Fibroblast of skin of right quadriceps (primary cell): ENCODE measurements at places on chromosomes 4 and X.

GRCh38 chr4:8326206-8326605 lies 56.7 kb downstream of the HTRA3 start:
- DNase-seq, result no peak

DNA sequence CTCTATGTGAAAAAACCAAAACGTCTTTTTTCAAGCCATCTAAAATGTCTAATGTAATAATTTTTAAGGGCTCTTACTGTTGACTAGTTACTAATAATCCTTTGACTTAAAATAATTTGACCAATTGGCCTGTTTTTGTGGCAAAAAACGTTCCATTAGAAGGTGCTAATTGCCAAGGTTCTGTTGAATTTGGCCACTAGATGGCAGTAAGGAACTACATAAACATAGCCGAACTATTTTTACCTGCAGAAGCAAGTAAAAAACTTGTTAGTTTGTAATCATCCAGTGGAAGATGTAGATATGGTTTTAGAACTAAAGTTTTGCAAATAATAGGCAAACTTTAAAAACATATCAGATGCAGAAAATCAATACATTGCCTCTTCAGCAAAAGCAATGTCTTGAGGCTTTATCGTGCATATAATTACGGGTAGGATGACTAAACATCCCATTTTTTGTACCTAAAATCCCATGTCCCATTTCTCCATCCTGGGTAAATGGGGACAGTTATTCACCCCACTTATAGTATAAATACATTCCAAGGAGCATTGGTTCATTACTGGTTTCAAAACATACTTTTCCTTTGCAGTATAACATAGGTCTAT lies 57.6 kb downstream of the PROM1 start:
- DNase-seq, result peak; percentile 56

DNA sequence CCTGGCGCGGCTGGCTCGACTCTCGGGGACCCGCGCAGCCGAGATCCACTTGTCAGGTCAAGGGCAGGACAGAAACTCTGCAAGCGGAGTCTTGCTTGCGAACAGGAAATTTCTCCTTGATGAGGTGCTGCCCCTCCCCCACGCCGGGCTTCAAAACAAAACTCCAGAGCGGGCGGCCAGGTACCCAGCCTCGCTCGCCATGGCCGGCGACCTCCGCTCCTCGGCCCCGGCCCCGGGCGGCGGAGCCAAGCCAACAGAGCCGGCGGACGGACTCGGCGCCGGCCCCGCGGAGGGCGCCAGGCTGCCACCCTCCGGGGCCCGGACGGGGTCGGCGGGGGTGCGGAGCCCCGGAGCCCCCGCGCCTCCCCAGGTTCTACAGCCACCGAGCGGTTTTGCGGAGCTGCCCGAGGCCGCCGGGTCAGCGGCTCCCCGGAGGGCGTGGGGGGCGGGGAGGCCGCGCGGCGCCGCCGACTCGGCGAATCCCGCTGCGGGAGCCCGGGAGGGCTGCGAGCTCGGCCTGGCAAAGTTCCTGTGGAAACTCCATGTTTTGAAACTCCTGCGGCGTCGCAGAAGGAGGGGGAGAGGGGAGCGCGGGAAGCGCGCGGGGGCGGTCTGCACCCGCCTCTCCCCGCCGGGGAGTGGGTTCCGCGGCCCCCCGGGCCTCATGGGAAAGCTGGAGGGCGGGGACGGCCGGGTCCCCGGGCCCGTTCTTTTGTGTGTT lies 11.7 kb upstream of the BCOR start:
- DNase-seq, result peak; percentile 60

DNA sequence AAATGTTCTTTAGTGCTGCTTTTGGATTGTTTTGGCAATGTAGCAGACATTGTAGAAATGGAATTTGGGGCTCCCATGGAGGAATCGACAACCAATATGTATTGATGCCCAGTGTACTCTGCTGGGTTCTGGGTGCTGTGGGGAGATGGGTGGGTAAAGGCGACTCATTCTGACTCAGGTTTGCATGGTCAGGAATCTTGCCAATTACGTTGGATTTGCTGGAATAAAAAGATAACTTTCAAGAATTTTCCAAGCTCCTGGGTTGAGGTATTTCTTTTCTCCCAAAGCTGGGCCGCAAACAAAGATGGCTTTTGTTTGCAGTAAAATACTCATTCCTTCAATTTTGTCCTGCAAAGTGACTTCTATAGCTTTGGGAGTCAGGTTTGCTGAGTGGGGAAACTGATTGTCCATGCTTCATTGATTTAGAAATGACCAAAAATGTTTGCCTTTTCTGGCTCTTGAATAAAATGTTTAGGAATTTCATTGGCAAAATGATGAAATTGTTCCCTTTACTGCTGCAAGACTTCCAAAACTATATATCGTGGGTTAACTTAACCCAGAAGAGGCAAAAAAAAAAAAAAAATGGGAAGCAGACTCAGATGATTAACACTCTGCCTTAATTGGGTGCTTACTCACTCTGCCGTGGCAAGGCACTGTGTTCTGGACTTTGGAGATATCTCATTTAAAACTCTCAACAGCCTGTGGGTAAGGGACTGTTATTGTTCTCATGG lies 57.0 kb downstream of the RTL9 start:
- DNase-seq, result peak; percentile 73

GRCh38 chr4:77187322-77187721 lies 30.3 kb downstream of the CCNG2 start:
- no peak for DNase-seq

DNA sequence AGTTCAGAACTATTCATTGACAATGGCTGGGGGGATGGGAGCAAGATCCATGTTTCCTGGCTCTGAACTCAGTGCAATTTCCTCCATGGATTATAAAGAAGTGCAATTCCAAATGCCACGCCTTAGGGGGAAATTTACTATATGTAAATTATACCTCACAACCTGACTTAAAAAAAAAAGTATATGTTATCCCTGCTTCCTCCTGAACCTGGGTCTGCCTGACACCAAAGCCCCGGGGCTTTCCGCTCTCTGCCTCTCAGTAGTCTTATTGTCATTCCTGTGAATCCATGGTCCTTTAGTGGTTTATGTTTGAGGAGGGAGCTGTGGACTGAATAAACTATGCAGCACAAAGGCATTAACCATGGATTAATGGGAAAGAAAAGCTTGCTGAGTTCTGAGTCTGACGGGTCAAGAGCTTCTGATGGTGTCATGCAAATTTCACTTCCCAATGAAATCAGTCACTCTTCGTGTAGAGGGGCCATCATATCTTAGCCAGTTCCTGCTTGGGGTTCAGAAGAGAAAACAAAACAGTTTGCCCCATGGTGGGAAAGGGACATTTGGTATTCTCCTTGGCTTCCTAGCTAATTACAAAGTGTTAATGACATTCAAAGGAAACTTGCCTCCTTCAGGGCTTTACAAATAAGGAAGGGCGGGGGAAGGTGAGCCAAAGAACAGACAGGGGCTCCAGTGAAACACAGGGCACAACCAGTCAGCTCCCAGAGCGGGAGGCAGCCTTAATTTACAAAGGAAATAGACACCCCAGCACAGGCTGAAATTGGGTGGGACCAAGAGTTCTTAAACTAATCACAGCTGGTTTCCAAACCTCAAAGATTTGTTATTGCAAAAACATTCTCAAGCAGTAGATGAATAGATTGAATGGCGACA lies 14.3 kb downstream of the FAM9C start:
- peak; percentile 57 for DNase-seq
